Smooth muscle cell of the pulmonary artery (primary cell): ENCODE measurements at places on chromosomes 7 and 10. TPM values are rescaled to one million over a fixed set of nuclear protein-coding genes. Genes with fewer than 3 reads are reported as not detected.

Gene DIP2C
- 27.9 and 40.9 TPM in 2 replicates for total RNA-seq

Gene TEX47
- total RNA-seq = not detected in 2 replicates

Gene DNAH11
- 0.92 and 2.5 TPM in 2 replicates for total RNA-seq

Gene GOLGA7B
- under 0.01 and 0.03 TPM in 2 replicates for total RNA-seq

Gene THSD7A
- 0.13 and 0.17 TPM in 2 replicates for total RNA-seq

Gene ASAH2
- total RNA-seq = 0.53 and 3.2 TPM in 2 replicates

Gene SPDYE2
- total RNA-seq = not detected in 2 replicates

Gene HTR5A
- not detected in 2 replicates for total RNA-seq

Gene NUTM2E
- not detected in 2 replicates for total RNA-seq

Gene DUS4L
- total RNA-seq = 5.5 and 7.9 TPM in 2 replicates

Gene PSMG3
- 10.3 and 14.2 TPM in 2 replicates for total RNA-seq

Gene SPDYE16
- total RNA-seq = not detected in 2 replicates

Gene ANKRD7
- total RNA-seq = 0.20 and 0.33 TPM in 2 replicates

Gene OLAH
- 0.26 TPM in 1 of 2 replicates, not detected in the other for total RNA-seq

Gene CROT
- 13.4 and 14.9 TPM in 2 replicates for total RNA-seq

Gene OPN4
- not detected in 2 replicates for total RNA-seq

Gene CALHM3
- total RNA-seq = not detected in 2 replicates

Gene PALD1
- 0.40 and 1.4 TPM in 2 replicates for total RNA-seq

Gene HHEX
- 2.1 and 9.2 TPM in 2 replicates for total RNA-seq

Gene CADPS2
- total RNA-seq = 14.4 and 18.3 TPM in 2 replicates

Gene PRRT4
- total RNA-seq = 0.13 TPM in 1 of 2 replicates, not detected in the other

Gene LIPF
- total RNA-seq = not detected in 2 replicates

Gene CALHM2
- total RNA-seq = 22.6 and 39.7 TPM in 2 replicates

Gene HOXA11
- total RNA-seq = 0.13 TPM in 1 of 2 replicates, not detected in the other

Gene LRRC18
- total RNA-seq = not detected in 2 replicates

Gene PRR15
- 0.20 and 0.39 TPM in 2 replicates for total RNA-seq

Gene UNCX
- total RNA-seq = not detected in 2 replicates

Gene EZH2
- 2.3 and 3.4 TPM in 2 replicates for total RNA-seq

Gene LIPK
- total RNA-seq = not detected in 2 replicates

Gene CCZ1
- 35.2 and 43.1 TPM in 2 replicates for total RNA-seq

Gene C10orf143
- total RNA-seq = 0.13 and 0.30 TPM in 2 replicates

Gene CPA5
- total RNA-seq = 0.07 TPM in 1 of 2 replicates, not detected in the other

Gene PKD2L1
- not detected in 2 replicates for total RNA-seq

Gene CLEC5A
- not detected in 2 replicates for total RNA-seq
